ENCODE measurements at places on chromosomes 16 and 17.

DNA sequence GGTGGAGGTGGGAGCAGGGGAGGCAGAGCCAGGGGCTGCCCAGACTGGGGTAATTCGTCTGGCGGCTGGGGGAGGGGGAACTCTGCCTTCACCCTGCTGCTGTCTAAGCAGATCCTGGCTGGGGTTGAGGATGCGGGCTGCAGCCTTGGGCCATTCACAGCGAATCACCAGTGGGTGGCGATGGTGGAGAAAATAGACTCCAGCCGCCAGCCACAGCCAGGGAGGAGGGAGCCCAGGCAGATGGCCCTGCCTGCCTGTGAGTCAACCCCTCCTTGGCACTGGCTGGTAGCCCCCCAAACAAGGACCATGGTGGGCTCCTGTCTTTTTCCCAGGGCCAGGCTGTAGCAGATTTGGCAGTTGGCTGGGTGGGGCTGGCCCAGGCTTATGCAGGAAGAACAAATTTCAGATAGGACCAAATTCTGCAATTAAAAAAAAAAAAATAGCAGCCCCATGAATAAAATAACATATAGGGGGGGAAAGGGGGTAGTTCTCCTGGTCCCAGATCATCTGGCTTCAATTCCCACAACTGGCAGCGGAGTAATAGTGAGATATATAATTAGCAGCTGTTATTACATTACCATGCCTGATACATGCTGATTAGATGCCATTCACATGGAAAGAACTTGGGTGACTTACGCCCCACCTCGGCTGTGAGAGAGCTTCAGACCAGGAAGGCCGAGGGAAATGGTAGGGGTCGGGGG, 41.5 kb upstream of the CDH5 start:
- DNase-seq = peak; percentile 11
- H3K4me3 ChIP-seq = no peak overlapping the region
- no peaks in the 10 kb centered on the region for H3K4me1 ChIP-seq

DNA sequence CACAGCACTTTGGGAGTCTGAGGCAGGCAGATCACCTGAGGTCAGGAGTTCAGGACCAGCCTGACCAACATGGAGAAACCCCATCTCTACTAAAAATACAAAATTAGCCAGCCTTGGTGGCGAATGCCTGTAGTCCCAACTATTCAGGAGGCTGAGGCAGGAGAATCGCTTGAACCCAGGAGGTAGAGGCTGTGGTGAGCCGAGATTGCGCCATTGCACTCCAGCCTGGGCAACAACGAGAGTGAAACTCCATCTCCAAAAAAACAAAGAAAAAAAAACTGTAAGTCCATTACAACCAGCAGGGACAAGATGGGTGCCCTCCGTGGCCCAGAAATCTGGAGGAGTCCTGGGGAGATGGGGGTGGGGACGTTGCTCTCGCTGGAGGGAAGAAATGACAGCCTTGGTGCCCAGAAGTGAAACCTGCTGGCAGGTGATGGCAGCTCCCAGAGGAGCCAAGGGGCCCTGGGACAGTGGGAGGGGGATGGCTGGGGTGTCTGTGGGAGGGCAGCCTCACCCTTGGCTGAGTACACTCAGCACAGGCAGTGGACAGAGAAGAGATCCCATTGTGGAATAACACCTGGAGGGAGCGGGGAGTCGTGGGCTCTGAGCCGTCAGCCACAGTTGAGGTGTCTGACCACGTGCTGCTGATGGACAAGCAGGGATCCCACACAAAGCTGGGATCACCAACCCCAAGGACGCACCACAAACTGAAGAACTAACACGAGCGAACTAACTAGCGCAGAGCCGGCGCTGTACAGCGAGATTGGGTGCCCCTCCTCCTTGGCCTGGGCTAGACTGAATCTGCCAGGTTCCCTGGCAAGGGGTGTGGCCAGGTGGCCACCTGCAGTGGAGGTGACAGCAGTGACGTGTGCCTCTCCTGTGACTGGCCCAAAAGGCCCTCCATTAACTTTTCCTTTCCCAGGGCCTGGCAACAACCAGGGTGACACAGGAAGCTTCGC, 46.9 kb upstream of the BAHCC1 start:
- peaks cover 13% of the 10 kb centered on the region for H3K4me1 ChIP-seq
- no peak overlapping the region for H3K27ac ChIP-seq
- no peaks in the 10 kb centered on the region for H3K36me3 ChIP-seq
- no peak overlapping the region for H3K4me3 ChIP-seq

- peak overlapping the region; percentile 73 for H3K27ac ChIP-seq
- no peak for DNase-seq
- peaks cover 46% of the 10 kb centered on the region for H3K4me1 ChIP-seq
- H3K36me3 ChIP-seq = peaks cover 49% of the 10 kb centered on the region
- H3K4me3 ChIP-seq = peak overlapping the region; percentile 12
Measured at GRCh38 chr17:80274331-80274730, 13.7 kb downstream of the RNF213 start.

DNA sequence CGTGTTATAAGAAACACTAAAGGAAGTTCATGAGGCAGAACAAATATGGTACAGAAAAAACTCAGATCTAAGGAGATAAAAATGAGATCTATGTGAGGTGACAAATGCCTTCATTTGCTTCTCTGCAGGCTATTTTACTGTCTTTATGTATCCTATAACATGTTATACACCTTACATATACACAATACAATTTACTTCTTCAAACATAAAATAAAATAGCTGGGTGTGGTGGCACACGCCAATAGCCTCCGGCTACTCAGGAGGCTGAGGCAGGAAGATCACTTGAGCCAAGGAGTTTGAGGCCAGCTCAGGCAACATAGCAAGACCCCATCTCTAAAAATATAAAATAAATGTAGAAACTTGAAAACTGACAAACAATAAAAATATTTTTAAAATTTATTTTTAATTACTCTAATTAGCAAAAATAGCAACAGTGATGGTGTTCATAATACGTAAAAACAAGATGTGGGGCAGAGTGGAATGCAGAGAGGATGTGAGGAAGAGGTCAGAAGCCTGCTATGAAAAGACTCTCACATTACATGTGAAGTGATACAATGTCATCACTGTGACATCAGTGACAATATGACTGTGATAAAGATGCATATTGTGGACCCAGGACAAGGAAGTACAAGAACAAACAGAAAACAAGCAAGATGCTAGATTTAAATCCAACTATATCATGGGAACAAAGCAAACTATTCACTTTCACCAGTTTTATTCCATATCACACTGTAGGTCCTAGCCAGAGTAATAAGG, 31.0 kb downstream of the VPS53 start:
- peaks cover 9% of the 10 kb centered on the region for H3K36me3 ChIP-seq
- peaks cover 21% of the 10 kb centered on the region for H3K4me1 ChIP-seq
- no peak overlapping the region for H3K4me3 ChIP-seq
- DNase-seq = no peak

GRCh38 chr17:80457236-80457856, 19.1 kb downstream of the NPTX1 start:
- no peak overlapping the region for H3K4me3 ChIP-seq
- peaks cover 23% of the 10 kb centered on the region for H3K4me1 ChIP-seq
- peaks cover 4% of the 10 kb centered on the region for H3K36me3 ChIP-seq
- DNase-seq = no peak
- H3K27me3 ChIP-seq = peaks cover 14% of the 10 kb centered on the region

GRCh38 chr16:3770530-3770929, 53.2 kb upstream of the TRAP1 start:
- H3K27me3 ChIP-seq = no peaks in the 10 kb centered on the region
- H3K4me3 ChIP-seq = no peak overlapping the region
- H3K36me3 ChIP-seq = peaks cover 33% of the 10 kb centered on the region
- no peak for DNase-seq

GRCh38 chr16:52707676-52708337, 160.9 kb upstream of the TOX3 start:
- no peak overlapping the region for H3K27ac ChIP-seq
- H3K4me1 ChIP-seq = no peaks in the 10 kb centered on the region
- no peak overlapping the region for H3K4me3 ChIP-seq
- H3K36me3 ChIP-seq = no peaks in the 10 kb centered on the region
- no peak for DNase-seq
- H3K27me3 ChIP-seq = no peaks in the 10 kb centered on the region

DNA sequence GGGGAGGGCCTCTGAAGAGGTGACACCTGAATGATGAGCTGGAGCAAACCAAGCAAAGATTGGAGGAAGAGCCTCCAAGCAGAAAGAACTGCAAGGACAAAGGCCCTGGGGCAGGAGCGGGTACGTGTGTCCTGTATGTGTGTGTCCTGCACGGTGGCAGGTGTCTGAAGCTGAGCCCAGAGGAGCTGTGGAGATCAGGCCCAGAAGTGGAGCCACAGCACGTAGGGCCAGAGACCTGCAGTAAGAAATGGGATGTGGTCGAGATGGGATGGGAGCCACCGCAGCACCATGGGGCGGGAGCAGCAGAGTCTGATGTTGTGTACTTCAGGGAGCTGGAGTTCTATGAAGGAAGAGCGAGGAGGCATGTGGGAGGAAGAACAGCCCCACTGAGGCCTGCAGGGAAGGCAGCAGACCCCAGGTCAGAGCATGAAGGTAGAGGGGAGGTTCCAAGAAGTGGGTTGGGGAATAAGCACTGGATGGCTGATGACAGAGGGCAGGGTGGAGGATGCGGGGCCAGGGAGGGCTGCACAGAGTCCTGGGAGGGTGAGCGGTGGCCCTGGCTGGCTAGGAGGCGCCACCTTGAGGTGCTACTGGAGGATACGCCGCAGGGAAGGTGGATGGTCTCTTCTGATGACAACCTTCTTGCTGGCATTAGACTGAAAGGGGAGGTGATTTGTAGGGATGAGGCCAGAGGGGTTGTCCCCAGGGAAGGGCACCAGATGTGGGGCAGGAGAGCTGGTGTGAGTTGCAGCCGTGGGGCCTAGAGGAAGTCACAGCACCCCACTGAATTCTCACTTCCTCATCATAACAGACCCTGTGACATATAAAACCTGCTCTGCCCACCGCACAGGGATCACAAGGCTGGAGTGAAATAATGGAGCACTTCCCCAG, 10.6 kb upstream of the CETP start:
- H3K27ac ChIP-seq = no peak overlapping the region
- H3K4me3 ChIP-seq = no peak overlapping the region
- H3K36me3 ChIP-seq = peaks cover 9% of the 10 kb centered on the region

- H3K4me3 ChIP-seq = no peak overlapping the region
- DNase-seq = no peak
- peaks cover 30% of the 10 kb centered on the region for H3K4me1 ChIP-seq
- H3K36me3 ChIP-seq = peaks cover 3% of the 10 kb centered on the region
- H3K27ac ChIP-seq = no peak overlapping the region
- peaks cover 28% of the 10 kb centered on the region for H3K27me3 ChIP-seq
Measured at GRCh38 chr17:8075574-8076342, 11.8 kb downstream of the ALOX12B start.

- H3K27me3 ChIP-seq = peaks cover 6% of the 10 kb centered on the region
- no peak overlapping the region for H3K27ac ChIP-seq
- H3K36me3 ChIP-seq = peaks cover 18% of the 10 kb centered on the region
- H3K4me3 ChIP-seq = peak overlapping the region; percentile 79
- H3K4me1 ChIP-seq = peaks cover 45% of the 10 kb centered on the region
Measured at GRCh38 chr16:3879887-3880564, 487 bp downstream of the CREBBP start.

- H3K27ac ChIP-seq = no peak overlapping the region
- no peaks in the 10 kb centered on the region for H3K36me3 ChIP-seq
- H3K4me3 ChIP-seq = no peak overlapping the region
- peak; percentile 69 for DNase-seq
- peaks cover 13% of the 10 kb centered on the region for H3K27me3 ChIP-seq
Measured at GRCh38 chr17:37833237-37833859, 88.5 kb upstream of the HNF1B start.

DNA sequence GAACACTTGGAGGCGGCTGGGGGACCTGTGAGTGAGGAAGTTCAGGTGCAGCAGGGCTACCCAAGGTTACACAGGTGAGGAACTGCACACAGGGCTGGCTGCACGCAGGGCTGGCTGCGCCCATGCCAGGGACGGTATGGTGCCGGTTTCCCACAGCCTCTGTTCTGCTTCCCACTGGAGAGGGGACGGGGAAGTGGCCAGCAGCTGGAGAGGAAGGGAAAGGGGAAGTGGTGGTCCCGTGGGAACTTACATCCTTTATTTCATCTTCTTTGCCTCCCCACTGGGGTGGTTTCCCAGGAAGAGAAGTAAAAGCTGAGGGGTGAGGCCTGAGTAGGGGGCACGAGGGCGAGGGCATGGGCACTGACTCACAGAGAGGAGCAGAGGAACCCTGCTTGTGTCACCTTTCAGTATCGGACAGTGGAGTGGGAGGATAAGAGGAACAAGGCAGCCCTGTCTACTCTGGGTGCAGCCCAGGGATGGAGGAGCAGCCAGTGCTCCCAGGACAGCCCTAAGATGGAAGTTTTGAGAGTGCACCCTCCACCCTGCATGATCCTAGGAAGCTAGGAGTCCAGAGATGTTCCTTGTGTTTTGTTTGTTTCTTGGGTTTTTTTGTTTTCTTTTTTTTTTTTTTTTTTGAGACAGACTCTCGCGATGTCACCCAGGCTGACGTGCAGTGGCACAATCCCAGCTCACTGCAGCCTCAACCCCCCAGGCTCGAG, 25.5 kb upstream of the CDH1 start:
- no peak overlapping the region for H3K4me3 ChIP-seq
- peak; percentile 49 for DNase-seq
- no peak overlapping the region for H3K27ac ChIP-seq
- no peaks in the 10 kb centered on the region for H3K36me3 ChIP-seq

DNA sequence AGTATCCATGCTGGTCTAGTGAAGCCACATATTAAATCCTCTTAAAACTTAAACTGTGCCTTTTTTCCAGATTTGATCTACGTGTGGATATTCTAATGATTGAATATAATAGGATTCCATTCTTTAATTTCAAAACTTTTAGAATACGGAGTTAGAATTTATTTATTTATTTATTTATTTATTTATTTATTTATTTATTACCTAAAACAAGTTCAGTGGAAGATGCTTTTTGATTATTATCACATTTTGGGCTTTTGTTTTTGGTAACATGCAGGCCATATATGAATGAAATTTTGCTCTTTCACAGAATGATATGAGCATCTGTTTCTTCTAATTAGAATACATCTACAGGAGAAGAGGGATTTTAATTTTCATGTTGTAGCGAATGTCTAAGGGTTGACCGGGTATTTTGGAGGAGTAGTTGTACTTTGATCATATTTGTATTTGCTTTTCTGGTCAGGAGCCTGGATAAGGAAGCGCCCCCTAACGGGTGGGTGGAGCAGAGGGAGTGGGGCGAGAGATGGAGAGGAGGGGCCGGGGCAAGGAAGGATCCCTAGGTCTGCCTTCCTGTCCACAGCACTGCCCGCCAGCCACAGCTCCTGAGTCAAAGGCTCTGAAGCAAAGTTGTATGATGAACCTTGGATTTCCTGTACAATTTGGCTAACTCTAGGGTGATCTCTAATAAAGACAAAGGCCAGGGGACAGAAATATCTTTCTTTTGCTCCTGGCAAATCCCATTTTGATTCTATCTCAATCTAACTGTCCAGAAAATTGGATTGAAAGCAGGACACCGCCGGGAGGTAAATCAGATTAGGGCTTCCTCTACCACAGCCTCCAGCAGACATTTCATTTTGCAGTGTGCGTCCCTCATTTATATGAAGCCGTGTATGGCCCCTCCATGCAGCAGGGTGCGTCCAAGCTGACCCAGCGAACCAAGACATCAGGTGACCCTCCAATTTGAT, 149.1 kb downstream of the PRKCA start:
- no peak overlapping the region for H3K4me3 ChIP-seq
- H3K27me3 ChIP-seq = no peaks in the 10 kb centered on the region
- no peak overlapping the region for H3K27ac ChIP-seq
- H3K4me1 ChIP-seq = peaks cover 47% of the 10 kb centered on the region
- peaks cover 35% of the 10 kb centered on the region for H3K36me3 ChIP-seq

All from activated CD4-positive, alpha-beta T cell treated with anti-CD3 and anti-CD28 coated beads for 36 hours (primary cell).